ENCODE measurements at places on chromosomes 5 and 9. TPM values are rescaled to one million over a fixed set of nuclear protein-coding genes. Genes with fewer than 3 reads are reported as not detected.

- no peak for DNase-seq
- no peaks in the 10 kb centered on the region for H3K27me3 ChIP-seq
- no peak overlapping the region for H3K4me3 ChIP-seq
These were observed 577.2 kb upstream of the ZNF608 start for GRCh38 chr5:125323613-125324012.

GRCh38 chr5:175731756-175732465 lies 74.0 kb downstream of the HRH2 start:
- H3K4me3 ChIP-seq = no peak overlapping the region
- H3K27me3 ChIP-seq = peaks cover 4% of the 10 kb centered on the region
- no peak overlapping the region for H3K27ac ChIP-seq

DNA sequence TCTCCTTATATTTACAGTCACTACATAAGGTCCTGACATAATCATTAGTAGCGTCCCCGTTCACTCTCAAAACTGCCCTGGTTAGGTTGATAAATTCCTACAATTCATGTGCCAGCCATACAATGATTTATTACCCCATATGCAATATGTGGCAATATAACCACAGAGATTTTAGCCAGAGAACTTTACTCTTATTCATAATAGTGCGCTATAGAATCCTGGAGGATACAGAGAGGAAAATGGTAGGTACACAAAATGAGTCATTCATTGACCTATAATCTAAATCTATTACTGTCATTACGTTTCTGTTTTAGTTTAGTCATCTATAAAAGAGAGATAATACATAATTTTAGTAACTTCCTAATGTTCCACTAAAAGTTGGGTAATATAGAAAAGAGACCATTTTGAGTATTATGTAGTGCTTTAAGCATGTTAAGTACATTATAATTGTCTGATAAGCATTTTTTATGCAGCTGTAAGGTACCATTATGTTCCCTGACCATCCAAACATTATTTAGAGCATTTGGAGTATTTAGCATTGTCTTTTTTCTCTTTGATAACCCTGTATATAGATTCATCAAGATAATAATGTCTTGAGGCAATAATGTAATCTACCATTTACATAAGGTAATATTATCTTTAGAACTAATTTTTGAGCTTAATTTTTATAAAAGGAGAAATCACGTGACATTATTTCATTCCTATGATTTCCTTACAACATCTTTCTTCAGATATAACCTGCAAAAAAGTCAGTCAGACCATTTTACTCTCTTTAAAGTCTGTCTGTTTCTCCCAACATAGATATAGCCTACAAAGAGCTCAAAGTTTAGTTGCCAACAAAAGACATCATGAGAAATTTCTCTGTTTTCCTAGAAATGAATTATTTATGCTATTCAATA lies 655.5 kb upstream of the ZNF608 start:
- no peak overlapping the region for H3K4me3 ChIP-seq
- DNase-seq = no peak
- H3K36me3 ChIP-seq = no peaks in the 10 kb centered on the region
- H3K27me3 ChIP-seq = no peaks in the 10 kb centered on the region
- H3K4me1 ChIP-seq = no peaks in the 10 kb centered on the region

- H3K36me3 ChIP-seq = no peaks in the 10 kb centered on the region
- no peak for DNase-seq
- H3K4me1 ChIP-seq = no peaks in the 10 kb centered on the region
- no peak overlapping the region for H3K27ac ChIP-seq
- no peaks in the 10 kb centered on the region for H3K27me3 ChIP-seq
These were observed 13.8 kb downstream of the NAIP start for GRCh38 chr5:71011194-71011792.

The ATP6V1G1 gene
- polyA plus RNA-seq = 222 TPM

DNA sequence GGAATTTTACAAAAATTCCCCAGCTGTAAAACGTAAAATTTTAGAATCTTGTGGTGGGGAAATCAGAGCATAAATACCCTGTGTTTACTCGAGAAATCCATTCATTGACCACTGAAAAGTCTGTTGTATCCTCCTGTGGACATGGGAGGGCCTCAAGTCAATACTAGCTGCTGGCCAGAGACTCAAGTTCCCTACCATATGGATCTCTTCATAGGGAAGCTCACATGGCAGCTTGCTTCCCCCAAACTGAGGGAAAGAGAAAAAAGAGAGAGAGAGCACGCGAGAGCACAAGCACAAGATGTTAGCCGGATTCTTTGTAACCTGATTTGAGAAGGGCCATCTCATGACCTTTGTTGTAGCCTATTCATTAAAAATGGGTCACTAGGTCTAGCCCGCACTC lies 591.9 kb downstream of the LRRC70 start:
- H3K36me3 ChIP-seq = no peaks in the 10 kb centered on the region
- no peak for DNase-seq
- no peaks in the 10 kb centered on the region for H3K4me1 ChIP-seq
- H3K27ac ChIP-seq = no peak overlapping the region
- H3K4me3 ChIP-seq = no peak overlapping the region

DNA sequence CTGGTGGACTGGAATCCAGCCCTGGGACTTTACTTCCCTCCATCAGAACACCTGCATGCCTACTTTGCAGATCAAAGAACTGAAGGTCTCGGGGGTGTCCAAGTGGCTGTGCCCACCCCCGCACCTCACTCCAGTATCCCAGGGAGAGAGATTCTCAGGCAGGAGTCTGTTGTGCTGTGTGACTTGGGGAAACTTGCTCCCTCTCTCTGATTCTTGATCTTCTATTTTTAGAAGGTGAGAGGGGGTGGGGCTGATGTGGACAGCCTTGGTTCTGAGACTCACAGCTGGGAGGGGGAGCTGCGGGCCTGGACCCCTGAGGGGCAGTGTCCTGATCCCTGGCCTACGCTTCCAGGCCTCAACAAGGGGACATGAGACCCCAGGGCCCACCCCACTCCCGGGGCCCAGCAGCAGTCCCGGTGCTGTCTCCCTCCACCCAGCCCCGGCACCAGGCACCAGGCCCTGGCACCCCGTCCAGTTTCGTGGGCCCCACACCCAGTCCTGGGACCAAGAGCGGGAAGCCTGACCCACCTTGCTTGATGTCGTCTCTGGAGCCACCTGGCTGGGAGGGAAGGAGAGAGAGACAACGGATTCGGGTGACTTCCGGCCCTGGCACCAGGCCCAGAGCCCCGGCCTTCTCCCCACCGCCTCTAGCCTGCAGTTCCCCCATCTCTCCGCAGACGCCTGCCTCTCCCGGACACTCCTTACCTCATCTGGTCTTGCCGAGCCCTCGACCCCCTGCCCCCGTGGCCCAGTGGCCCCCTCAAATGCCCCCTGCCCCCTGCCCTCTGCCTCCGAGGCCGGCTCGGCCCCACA lies 74.0 kb upstream of the SPTLC1 start:
- H3K36me3 ChIP-seq = no peaks in the 10 kb centered on the region
- H3K27ac ChIP-seq = no peak overlapping the region
- no peak for DNase-seq
- no peak overlapping the region for H3K4me3 ChIP-seq
- H3K4me1 ChIP-seq = 0 out of 2 replicates have a peak, but pooled peaks cover 3% of the 10 kb centered on the region

DNA sequence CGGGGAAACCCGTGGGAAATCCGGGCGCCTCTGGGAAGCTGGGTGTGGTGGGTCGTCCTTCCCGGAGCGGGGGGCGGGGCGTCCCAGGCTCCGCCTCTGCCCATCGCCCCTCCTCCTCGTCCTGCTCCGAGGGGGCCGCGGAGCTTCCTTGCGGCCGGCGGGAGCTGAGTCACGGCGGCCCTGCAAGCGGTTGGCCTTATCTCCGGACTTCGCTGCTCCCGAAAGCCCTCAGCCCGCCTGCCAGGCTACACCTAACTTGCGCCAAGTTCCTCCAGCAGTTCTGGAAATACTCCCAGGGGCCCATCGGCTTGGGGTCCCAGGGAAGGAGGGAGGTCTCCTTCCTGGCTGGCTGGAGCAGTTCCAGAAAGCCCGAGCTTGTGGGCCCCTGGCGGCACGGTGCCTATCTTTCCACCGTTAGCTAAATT lies 54.1 kb upstream of the CDKN2AIPNL start:
- H3K36me3 ChIP-seq = no peaks in the 10 kb centered on the region
- peak overlapping the region; percentile 66 for H3K4me3 ChIP-seq
- H3K4me1 ChIP-seq = peaks cover 19% of the 10 kb centered on the region

The UNC5A gene
- not detected for polyA plus RNA-seq

- H3K27ac ChIP-seq = no peak overlapping the region
- H3K36me3 ChIP-seq = no peaks in the 10 kb centered on the region
- no peak overlapping the region for H3K4me3 ChIP-seq
- no peaks in the 10 kb centered on the region for H3K27me3 ChIP-seq
- peak; percentile 84 for DNase-seq
- H3K4me1 ChIP-seq = no peaks in the 10 kb centered on the region
These were observed 23.3 kb downstream of the CAVIN4 start for GRCh38 chr9:100601216-100601615.

DNA sequence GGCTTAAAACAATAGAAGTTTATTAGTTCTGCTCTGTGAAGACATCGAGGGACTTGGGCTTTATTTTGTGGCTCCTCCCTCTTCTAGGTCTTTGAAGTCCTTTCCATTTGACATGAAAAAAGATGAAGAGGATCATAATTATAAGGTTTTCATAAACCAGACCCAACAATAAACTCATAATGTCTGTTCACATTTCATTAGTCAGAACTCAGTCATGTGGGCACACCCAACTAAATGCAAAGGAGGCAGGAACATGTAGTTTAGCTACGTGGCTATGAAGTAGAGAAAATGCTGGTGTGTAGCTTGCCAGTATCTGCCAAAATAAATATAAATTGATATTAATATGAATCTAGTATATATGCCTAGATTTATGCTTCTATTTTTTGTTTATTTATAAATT lies 393.9 kb upstream of the C9orf72 start:
- no peaks in the 10 kb centered on the region for H3K4me1 ChIP-seq
- H3K36me3 ChIP-seq = no peaks in the 10 kb centered on the region
- no peaks in the 10 kb centered on the region for H3K27me3 ChIP-seq

DNA sequence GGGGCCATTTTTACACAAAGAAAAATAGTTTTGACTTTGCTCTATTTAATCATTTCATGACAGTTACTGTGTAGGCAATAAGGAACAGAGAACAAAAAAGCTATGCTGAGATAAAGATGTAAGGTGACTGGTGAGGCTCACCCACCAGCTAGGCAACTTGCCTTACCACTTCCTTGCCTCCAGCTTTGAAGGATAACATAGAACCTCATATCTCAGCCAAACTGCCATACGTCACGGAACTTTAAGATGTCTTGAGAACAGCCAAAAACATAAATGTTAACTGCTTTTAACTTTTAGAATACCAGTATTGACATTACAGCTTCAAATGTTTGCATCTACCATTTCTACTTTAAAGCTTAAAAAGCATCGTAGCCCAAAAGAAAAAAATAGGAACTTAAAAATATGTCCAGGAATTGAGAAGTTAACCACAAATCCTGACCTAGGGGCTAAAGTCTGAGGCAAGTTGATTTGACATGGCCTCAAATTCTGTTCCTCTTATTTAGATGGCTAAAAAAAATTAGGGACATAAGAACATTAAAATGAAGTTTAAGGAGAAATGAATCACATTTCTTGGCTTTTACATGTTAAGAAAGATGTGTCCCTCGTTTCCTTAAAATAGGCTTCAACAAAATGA lies 7.7 kb upstream of the GCNT4 start:
- no peaks in the 10 kb centered on the region for H3K36me3 ChIP-seq
- H3K27me3 ChIP-seq = no peaks in the 10 kb centered on the region
- no peak overlapping the region for H3K27ac ChIP-seq
- no peak for DNase-seq
- 0 out of 2 replicates have a peak, but pooled peaks cover under 1% of the 10 kb centered on the region for H3K4me1 ChIP-seq

GRCh38 chr9:72614067-72614466 lies 92.7 kb downstream of the TMC1 start:
- no peak for DNase-seq
- no peak overlapping the region for H3K27ac ChIP-seq
- 0 out of 2 replicates have a peak, but pooled peaks cover 10% of the 10 kb centered on the region for H3K4me1 ChIP-seq

DNA sequence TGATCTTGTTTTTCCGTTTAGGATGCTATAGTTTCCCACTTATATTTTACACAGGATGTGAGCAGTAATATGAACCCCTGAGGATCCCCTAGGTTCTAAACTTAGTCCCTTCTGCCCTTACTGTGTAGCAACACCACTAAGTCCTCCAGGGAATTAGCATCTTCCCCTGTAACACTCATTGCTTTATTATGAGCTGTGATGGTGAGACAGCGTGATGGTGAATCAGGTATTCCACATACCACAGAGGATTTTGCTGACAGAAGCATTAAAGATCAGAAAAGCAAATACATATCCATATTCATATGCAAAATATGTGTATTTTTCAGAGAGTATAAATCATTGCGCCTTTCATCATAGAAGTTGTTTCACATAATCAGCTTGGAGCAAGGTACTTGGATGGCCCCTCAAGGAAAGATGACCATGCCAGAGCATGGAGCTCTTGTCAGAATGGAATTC lies 317.0 kb downstream of the ICE1 start:
- H3K4me3 ChIP-seq = no peak overlapping the region
- no peaks in the 10 kb centered on the region for H3K36me3 ChIP-seq
- no peaks in the 10 kb centered on the region for H3K27me3 ChIP-seq

- H3K27ac ChIP-seq = no peak overlapping the region
- H3K4me3 ChIP-seq = no peak overlapping the region
- H3K27me3 ChIP-seq = no peaks in the 10 kb centered on the region
- H3K4me1 ChIP-seq = no peaks in the 10 kb centered on the region
- no peak for DNase-seq
These were observed 37.1 kb upstream of the PPP1R2B start for GRCh38 chr5:156812959-156813358.

DNA sequence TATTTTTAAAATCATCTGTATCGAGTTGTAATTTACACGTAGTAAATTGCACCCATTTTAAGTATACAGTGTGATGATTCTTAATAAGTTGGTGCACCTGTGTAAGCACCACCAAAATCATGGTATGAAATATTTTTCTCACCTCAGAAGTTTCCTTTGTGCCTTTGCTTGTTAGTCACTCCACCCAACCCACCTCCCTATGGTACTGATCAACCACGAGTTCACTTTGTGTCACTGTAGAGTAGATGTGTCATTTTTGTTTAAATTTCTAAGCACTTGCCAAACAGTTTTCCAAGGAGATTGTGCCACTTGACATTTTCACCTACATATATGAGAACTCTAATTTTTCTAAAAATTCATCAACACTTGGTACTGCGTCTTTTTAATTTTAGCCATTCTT lies 806.5 kb downstream of the TLR4 start:
- H3K4me3 ChIP-seq = no peak overlapping the region
- no peaks in the 10 kb centered on the region for H3K4me1 ChIP-seq
- no peak overlapping the region for H3K27ac ChIP-seq
- no peaks in the 10 kb centered on the region for H3K36me3 ChIP-seq
- H3K27me3 ChIP-seq = no peaks in the 10 kb centered on the region
- no peak for DNase-seq

The NUP155 gene
- polyA plus RNA-seq = 11.7 TPM
